ENCODE measurements at places on chromosomes 7 and 10.

DNA sequence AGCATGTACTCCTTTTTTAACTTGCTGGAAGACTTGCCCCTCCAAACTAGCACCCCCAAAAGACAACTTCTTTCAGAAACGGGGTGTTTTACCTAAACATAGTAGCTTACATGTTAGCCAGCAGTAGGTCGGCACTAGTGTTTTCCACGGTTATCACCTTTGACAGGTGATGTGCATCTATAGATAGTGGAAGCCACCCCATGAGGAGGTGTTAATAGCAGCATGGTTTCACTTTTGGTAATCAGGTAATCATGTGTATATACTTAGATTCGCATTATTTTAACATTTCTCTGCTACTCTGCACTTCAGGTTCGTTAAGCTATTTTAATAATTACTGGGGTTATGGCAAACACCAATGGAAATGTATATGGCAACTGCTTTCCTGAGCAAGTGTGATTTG is 17.6 kb downstream of the SRI start:
- no peak for DNase-seq

DNA sequence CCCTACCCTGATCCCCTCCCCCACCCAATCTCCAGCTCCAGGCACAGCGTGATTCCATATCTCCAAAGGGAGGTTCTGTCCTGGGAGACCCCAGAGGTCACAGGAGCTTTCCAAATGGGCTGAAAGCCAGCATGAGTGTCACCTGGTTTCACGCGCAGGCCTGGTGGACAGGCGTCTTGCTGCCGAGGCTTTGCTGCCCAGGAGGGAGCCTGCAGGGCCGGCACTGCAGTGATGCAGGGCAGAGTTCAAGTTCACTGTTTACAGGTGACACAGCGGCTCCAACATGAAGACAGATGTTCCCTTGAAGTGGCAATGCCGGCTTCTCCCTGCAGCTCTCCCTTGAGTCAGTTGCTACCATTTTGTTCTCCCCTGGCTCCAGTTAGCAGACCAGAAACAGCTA is 104.3 kb downstream of the TCERG1L start:
- DNase-seq, result no peak

DNA sequence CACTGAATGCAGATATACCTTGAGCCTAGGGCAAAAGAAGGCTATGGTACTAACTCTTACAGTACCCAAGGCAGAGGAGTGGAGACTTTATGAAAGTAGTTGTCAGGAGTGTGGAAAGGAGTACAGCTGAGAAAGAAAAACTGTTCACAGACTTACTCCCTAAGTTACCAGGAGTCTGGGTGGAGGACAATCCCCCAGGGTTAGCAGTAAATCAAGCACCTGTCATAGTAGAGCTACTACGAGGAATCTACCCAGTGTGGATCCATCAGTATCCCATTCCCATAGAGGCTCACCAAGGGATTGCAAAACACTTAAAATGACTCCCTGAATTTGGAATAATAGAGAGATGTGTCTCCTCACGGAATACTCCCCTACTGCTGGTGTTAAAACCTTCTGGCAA is 10.1 kb upstream of the ZNF33B start:
- DNase-seq, result no peak

DNA sequence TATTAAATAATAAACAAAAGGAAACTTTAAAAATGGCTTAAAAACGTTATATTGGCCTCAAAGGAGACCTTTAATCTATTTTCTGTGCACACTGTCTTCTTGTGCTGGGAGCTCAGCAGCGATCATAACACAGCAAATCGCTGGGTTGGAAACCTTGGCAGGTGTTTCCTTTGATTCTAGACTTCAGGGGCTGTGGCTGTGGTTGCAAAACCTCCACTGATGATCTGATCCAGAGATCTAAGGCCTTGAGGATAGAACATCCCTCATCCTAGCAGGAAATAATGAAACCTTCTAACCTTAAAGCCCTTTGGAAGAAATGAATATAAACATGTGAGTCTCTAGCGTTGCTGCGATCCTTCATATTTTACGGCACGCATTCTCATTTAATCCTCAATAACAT is 29.8 kb downstream of the CDHR3 start:
- DNase-seq, result no peak

DNA sequence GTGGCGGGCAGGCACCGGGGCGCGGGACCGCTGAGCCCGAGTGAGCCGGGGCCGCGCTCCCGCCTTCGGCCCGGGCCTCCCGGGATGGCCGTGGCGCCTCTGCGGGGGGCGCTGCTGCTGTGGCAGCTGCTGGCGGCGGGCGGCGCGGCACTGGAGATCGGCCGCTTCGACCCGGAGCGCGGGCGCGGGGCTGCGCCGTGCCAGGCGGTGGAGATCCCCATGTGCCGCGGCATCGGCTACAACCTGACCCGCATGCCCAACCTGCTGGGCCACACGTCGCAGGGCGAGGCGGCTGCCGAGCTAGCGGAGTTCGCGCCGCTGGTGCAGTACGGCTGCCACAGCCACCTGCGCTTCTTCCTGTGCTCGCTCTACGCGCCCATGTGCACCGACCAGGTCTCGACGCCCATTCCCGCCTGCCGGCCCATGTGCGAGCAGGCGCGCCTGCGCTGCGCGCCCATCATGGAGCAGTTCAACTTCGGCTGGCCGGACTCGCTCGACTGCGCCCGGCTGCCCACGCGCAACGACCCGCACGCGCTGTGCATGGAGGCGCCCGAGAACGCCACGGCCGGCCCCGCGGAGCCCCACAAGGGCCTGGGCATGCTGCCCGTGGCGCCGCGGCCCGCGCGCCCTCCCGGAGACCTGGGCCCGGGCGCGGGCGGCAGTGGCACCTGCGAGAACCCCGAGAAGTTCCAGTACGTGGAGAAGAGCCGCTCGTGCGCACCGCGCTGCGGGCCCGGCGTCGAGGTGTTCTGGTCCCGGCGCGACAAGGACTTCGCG is 534 bp downstream of the FZD9 start:
- no peak for DNase-seq

DNA sequence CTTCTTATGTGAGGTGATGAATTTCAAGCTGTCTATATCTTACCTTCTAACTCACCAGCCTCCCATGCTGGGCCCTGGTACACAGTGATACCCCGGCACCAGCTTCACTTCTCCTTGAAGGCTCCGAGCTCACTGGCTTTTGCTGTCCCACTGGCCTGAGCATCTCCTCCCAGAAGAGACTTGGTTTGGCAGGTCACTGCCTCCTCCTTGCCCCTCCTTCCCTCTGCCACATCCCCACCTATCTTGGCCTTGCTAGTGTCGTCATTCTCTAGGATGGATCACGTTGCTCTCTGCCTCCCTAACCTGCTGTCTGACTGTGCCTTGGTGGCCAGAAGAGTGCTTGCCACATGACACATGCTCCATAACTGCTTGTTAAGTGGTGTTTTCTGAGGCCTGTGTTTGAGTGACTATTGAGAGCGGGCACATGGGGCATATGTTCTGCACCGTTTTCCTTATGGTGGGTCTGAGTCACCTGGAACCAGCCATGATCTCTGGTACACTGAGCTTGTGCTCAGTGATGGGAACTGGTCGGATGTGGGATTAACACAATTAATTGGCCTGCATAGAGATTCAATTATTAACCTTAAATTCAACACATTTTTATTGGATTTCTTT is 86.5 kb downstream of the TMEM178B start:
- DNase-seq, result no peak

DNA sequence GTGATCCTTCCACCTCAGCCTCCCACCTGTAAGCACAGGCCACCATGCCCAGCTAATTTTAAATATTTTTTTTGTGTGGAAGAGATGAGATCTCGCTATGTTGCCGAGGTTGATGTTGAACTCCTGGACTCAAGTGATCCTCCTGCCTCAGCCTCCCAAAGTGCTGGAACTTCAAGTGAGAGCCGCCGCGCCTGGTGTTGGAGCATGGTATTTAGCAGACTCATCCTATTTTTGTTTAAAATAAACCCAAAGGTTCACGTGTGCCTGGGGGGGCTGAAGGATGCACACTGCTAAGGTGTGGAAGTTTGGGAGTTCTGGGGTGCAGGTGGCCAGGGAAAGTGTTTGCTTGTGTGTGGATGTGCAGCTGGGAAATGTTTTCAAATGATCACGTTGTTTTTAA is 18.1 kb downstream of the PDGFA start:
- DNase-seq, result no peak

DNA sequence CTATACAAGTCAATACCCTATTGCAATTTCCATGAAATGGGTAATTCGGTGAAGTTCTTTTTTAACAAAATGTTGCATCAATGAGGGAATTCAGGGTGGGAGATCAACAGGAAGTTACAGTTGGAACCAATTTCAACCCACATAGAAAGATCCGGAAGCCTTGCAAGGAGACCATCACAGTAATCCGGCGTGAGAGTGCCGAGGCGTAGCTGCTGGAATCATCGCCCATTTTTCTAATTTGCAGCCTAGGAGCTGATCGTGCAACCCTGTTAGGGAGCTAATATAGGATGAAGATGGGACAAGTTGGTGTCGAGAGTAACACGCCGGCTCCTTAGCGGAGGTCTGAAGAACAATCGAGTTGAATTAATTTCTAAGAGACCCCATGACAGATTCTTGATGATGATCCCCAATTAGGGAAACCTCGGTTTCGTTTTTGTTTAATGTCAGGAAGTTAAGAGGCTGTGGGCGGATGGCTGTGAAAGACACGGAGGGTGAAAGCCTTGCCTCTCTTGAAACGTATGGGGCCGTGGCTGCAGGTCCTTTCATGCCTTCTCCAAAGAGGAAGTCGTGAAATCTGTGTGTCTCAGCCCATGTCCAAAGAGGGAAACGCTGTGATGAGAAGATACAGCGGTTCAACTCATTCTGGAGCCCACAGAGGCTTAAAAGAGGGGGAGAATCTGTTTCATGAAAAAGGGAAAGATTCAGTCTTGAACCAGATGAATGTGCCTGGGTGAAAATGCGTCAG is 51.2 kb upstream of the CARD11 start:
- DNase-seq, result no peak

DNA sequence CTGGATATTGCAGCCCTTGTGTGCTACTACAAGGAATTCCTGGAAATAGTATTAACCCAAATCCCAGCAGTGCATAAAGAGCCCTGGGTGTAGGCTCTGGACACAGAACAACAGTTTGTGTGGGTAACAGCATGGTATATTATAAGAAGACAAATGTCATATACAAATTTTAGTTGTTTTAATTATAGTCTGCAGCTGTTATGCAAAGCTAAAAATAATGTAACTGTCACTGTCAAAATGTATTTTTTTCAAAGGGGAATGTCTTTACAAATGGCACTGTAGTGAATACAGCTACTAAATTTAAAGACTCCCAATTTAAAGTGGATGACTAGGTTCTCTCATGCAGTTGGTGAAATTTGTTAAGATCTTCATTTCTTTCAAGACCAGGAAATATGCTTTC is 339.0 kb downstream of the GPR37 start:
- DNase-seq, result no peak

DNA sequence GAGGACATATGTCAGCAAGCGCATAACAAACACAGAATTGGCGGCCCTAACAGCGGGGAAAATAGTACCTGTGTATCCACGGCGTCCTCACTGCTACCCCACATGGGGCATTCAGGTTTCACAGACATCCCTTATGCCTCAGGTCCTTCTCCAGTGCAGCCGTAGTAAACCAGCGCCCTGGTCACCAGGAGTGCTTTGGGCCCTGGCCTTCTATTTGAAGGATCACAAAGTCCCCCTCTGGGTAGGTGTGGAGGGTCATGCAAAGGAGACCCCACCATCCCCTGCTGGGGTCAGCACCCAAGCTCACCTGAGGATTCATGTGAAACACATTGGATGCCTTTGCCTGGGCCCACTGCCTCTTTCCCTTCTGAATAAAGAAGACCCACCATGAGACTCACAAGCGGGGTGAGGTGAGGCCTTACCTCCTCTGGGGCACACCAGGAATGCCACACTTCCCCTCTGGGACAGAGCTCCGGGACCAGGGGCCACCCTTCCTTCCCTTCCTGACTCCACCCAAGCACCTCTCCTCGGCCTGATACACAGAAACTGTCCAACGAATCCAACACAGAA is 18.8 kb downstream of the CLRN3 start:
- no peak for DNase-seq

DNA sequence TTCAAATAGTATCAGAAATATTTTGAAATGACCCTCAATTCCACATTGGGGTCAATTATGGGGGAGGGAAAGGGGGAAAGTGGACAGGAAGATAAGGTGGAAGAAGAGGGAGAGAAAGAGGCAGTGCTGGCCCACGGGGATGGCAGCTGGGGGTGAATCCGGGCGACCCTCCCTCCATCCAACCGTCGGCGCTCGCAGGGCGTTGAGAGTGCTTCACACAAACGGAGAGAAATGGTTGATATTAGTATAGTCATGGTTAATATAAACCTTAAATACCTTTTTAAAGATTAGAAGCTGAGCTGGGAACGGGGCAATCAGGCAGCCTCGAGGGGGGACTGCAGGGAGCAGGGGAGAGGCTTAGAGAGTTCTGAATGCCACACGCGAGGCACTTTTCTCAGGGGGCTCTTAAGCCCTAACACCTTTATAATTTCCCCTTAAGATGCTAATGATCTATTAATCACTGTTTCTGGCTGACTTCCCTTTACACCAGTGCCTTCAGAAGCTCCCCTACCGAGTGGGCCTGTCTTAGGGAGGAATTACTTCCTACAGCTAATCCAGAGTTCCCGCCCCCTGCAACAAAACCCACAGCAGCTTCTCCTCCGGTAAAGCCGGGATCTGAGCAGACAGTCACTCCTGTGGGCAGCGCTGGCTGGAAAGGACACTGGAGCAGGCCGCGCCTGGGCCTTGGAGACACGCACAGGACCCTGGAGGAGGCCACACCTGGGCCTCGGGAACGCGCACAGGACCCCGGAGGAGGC is 39.5 kb downstream of the PRKAG2 start:
- no peak for DNase-seq

DNA sequence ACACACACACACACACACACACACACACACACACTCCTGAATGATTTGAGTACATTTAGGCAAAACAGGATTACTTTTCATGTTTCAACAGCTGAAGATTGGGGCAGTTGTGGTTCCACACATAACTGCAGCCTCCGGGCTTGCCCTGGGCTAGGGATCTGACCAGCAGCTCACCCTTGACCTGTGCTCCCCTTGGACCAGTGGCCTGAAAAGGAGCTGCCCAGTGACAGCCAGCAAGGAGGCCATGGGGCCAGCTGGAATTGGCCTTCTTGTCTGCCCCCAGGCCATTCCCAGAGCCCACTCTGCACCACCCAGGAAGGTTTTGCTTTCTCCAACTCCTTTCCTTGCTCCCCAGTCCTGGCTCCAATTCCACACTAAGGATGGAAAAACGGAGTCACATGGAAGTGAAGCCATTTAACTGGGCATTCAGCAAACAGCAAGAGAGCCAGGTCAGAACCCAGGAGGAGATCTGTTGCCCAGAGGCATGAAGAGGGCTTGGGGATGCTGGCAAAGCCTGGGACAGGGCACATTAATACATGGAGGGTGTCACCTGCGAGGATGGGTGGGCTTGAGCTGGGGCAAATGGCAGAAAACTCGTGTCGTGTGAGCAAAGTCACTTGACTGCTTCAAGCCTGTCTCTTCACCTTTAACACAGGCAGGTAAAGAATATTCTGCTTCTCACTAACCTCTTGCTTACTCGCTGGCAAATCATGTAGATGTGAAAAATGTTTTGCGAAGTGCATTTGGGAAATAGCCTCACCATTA is 61.5 kb upstream of the GDF10 start:
- no peak for DNase-seq

All from SHP77 (cell line).